ENCODE measurements at places on chromosomes 2 and 18. TPM values are rescaled to one million over a fixed set of nuclear protein-coding genes. Genes with fewer than 3 reads are reported as not detected.

The ALLC gene
- under 0.01 TPM for total RNA-seq

The FEV gene
- total RNA-seq: not detected

The DUSP19 gene
- total RNA-seq: 7.3 TPM

The SLC4A3 gene
- 4.2 TPM for total RNA-seq

The INHBB gene
- total RNA-seq: 0.85 TPM

The RAD51AP2 gene
- under 0.01 TPM for total RNA-seq

The CCDC178 gene
- total RNA-seq: 0.28 TPM

The TMX3 gene
- total RNA-seq: 112 TPM

The SLC11A1 gene
- 0.28 TPM for total RNA-seq

The KCNG3 gene
- not detected for total RNA-seq

The ACMSD gene
- 0.28 TPM for total RNA-seq

The LIPG gene
- 48.9 TPM for total RNA-seq

The CD8B gene
- not detected for total RNA-seq

The SLC9A4 gene
- total RNA-seq: not detected

The POTEI gene
- total RNA-seq: under 0.01 TPM

The NCKAP5 gene
- 9.9 TPM for total RNA-seq

The IKZF2 gene
- 9.4 TPM for total RNA-seq

The AQP12B gene
- total RNA-seq: not detected

The DSG4 gene
- total RNA-seq: not detected

The LYPD1 gene
- total RNA-seq: 32.1 TPM

The NEB gene
- total RNA-seq: under 0.01 TPM

The PDCD1 gene
- total RNA-seq: not detected

Data from regular cardiac myocyte (primary cell).